Glutamatergic neuron (in vitro differentiated cells): ENCODE measurements at places on chromosomes 7 and 10. TPM values are rescaled to one million over a fixed set of nuclear protein-coding genes. Genes with fewer than 3 reads are reported as not detected.

DNA sequence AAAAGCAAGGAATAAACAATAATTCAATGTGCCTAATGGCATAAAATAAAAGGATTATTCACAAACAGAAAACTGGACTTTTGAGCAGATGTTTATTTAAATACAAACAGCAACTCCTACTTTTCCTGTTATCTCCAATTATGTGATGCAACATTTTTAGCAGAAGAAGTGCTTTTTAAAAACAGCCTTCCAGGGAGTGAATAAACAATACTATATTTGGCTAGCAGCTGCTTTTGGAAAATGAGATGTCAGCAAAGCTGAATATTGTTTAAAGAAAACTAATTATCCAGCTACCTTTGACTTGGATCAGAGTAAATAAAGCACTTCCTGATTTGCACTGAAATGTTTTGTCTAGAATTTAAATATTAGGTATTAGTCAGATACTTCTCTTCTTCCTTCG is 23.2 kb downstream of the CDK1 start:
- DNase-seq = no peak

DNA sequence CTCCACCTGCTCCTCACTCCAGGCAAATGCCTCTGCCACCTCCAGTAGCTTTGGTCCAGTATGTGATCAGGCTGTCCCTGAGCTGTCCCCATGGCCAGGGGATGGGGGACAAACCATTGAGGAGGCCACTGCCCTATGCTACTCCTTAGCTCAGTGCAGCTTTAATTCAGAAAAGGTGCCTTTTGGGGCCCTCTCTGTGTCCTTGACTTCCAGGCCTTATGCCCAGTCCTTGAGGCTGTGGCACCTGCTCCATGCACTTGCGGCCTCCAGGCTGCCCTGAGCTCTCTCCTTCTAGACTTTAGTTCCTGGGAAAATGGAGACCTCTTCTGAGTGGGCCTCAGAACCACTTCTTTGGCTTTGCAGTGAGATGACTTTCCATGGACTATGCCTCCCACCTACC is 650.8 kb upstream of the CELF2 start:
- DNase-seq = no peak

- DNase-seq = no peak
These were observed 28.0 kb upstream of the VSIR start for GRCh38 chr10:71801361-71801760.

DNA sequence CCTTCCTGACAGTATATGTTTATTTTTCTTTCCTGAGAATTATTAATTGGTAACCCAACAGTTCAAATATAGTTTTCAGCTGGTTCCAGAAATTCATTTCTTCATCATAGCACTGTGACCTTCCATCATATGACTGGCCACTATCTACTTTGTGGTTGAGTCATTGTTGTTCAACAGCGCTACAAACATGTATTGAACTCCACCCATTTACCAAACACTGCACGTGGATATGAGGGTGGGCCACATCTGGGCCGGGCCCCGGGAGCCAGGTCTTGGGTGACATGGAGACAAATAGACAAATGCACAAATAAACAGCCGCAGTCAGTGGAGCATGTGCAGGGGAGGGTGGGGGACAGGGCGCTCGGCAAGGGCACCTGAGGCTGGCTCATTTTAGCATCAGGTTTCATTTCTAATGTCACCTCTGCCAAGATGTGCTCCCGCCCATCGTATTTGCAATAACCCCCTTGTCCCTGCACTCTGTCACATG is 24.0 kb upstream of the EEPD1 start:
- DNase-seq = no peak

DNA sequence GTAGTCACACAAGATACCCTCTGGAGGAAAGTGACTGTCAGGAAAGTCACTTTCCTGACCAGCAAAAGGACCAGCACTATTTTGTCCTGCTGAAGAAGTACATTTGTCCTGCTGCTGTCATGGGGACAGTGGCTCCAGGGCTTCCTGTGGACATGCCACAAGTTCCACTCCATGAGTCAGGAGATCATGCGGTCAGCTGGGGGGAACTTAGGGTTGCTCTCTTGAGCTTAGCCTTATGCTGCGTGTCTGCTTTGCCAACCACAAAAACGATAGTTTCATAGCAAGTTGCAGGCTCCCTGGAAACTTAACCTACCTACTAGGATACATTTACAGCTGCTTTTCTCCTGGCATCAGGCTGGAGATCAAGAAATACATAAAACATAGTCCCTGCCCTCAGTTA is 19.8 kb upstream of the ALOX5 start:
- no peak for DNase-seq

- DNase-seq = no peak
These were observed 135.9 kb downstream of the JCAD start for GRCh38 chr10:29923416-29923965.

- DNase-seq = no peak
These were observed 76.7 kb downstream of the ETV1 start for GRCh38 chr7:13912715-13913278.

The C10orf67 gene
- total RNA-seq = not detected

The FGFBP3 gene
- total RNA-seq = 7.5 TPM

The FBXL13 gene
- total RNA-seq = 1.1 TPM

The PNLIPRP2 gene
- total RNA-seq = not detected

The C10orf105 gene
- total RNA-seq = not detected

The PAPOLB gene
- 1.2 TPM for total RNA-seq

The HYAL4 gene
- total RNA-seq = not detected

The GPNMB gene
- total RNA-seq = not detected

The GJD4 gene
- total RNA-seq = not detected

The ACTL6B gene
- 95.2 TPM for total RNA-seq
